ENCODE measurements at places on chromosomes 1 and 21.

- no peak for DNase-seq
Measured at GRCh38 chr1:226611301-226611700, 62.7 kb downstream of the STUM start.

DNA sequence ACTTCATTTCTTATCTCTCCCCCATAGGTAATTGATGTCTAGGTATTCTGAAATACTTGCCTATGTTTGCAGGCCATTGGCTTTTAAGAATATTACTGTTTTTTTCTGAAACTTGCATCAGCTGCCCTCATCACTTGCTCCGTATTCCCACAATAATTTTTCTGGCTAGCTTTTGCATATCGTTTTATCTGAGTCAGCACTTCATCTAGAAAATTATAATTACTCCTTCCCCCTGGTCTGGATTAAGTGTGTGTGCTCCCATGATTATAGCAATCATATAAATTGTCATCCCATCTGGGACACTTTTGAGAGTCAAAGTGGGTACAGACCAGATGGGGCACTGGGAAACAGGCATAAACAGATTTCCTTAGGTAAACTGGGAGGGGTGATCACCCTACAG, 583.2 kb upstream of the B3GALT2 start:
- DNase-seq, result no peak

- DNase-seq, result no peak
Measured at GRCh38 chr1:174451408-174451807, 3.6 kb downstream of the GPR52 start.

GRCh38 chr1:224502459-224503160, 68.0 kb upstream of the WDR26 start:
- no peak for DNase-seq

DNA sequence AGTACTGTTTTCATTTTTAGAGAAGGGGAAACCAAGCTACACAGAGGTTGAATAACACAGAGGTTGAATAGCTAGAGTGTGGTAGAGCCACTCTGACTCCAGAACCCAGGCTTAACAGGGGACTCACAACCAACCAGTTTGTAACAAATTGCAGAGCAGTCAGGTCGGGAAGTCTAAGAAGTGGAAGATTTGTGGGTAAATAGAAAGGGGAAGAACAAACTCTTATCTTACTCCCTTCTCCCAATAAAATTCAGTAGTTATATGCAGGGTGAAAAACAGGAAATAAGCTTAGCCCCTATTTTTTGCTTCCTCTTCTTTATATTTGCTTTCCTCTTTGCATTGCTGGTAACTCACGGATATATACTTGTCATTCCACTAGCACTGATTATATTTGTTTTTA, 23.2 kb downstream of the CDC42 start:
- DNase-seq, result no peak
